IMR-90 (cell line): ENCODE measurements at places on chromosomes 11 and 22. TPM values are rescaled to one million over a fixed set of nuclear protein-coding genes. Genes with fewer than 3 reads are reported as not detected.

The MN1 gene
- 0.28 and 0.36 TPM in 2 replicates for total RNA-seq

The CABP4 gene
- not detected in 2 replicates for total RNA-seq

The FOLR1 gene
- not detected in 2 replicates for total RNA-seq

The CCDC188 gene
- not detected in 2 replicates for total RNA-seq

The HEPHL1 gene
- total RNA-seq, result under 0.01 TPM in 1 of 2 replicates, not detected in the other

The KRTAP5-11 gene
- total RNA-seq, result not detected in 2 replicates

The OAF gene
- total RNA-seq, result 9.9 and 10.8 TPM in 2 replicates

The ACR gene
- not detected in 2 replicates for total RNA-seq

- DNase-seq, result no peak
Measured at GRCh38 chr11:105443623-105444022, 166.2 kb upstream of the GRIA4 start.

GRCh38 chr11:86162239-86162638, 82.3 kb upstream of the EED start:
- peak; percentile 93 for DNase-seq

DNA sequence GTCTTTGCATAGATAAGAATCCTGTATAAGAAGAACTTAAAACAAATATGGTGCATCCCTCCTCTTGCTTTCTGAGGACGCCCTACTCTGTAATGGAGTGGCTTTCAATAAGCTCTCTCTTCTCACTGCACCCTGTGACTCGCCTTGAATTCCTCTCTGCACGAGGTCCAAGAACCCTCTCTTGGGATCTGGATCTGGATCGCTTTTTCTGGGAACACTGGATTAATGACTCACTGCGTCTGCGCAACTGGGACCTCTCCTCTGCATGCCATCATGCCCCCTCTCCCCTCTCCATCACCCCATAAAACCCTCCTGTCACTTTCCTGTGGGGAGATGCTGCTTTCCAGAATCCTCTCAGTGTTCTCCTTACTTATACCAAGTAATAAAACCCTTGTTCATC, 15.1 kb upstream of the CABP2 start:
- DNase-seq, result no peak

DNA sequence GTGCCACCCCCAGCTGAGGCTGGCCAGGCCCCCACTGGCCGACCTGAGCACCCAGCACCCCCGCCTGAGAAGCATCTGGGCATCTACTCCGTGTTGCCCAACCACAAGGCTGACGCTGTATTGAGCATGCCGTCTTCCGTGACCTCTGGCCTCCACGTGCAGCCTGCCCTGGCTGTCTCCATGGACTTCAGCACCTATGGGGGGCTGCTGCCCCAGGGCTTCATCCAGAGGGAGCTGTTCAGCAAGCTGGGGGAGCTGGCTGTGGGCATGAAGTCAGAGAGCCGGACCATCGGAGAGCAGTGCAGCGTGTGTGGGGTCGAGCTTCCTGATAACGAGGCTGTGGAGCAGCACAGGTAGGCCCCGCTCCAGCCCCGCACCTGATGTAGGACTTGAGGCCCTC, 4.7 kb downstream of the ZBTB16 start:
- DNase-seq, result no peak

- DNase-seq, result no peak
Measured at GRCh38 chr11:35531246-35531645, 5.8 kb upstream of the PAMR1 start.

GRCh38 chr11:120259988-120260565, 20.1 kb downstream of the POU2F3 start:
- no peak for DNase-seq

GRCh38 chr11:135019899-135020298, 607.9 kb upstream of the B3GAT1 start:
- no peak for DNase-seq

DNA sequence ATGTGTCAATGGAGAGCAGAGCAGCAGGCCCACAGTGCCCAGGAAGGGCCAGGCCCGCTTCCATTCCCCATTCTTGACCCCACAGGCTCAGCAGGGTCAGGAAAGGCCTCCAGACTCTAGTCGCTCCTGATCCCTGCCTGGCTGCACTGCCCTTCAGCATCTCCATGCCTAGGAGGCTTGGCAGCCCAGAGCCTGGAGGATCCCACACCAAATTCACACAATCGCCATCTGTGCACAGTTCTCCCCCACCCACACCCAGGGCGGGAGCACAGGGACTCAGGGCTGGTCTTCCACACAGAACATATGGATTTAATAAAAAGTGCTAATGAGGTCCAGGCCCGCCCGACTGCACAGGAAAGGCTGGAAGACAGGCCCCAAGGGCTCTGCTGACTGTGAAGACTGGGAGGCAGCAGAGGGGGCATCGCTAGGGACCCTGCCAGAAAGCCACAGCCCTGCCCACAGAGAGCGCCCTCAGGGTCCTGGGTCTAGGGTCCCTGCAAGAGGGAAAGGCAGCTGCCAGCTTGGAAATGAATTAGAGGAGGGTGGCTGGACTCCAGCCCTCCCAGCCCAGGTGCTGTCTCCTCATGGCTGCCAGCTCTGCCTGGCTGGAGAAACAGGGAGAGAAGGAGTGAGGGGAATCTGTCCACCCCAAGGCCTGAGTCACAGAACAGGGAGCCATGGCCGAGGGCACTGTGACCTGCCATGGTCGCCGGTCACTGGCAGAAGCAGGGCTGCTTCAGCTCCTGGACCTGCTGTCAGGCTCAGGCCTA, 39.7 kb downstream of the DKK3 start:
- DNase-seq, result peak; percentile 44

DNA sequence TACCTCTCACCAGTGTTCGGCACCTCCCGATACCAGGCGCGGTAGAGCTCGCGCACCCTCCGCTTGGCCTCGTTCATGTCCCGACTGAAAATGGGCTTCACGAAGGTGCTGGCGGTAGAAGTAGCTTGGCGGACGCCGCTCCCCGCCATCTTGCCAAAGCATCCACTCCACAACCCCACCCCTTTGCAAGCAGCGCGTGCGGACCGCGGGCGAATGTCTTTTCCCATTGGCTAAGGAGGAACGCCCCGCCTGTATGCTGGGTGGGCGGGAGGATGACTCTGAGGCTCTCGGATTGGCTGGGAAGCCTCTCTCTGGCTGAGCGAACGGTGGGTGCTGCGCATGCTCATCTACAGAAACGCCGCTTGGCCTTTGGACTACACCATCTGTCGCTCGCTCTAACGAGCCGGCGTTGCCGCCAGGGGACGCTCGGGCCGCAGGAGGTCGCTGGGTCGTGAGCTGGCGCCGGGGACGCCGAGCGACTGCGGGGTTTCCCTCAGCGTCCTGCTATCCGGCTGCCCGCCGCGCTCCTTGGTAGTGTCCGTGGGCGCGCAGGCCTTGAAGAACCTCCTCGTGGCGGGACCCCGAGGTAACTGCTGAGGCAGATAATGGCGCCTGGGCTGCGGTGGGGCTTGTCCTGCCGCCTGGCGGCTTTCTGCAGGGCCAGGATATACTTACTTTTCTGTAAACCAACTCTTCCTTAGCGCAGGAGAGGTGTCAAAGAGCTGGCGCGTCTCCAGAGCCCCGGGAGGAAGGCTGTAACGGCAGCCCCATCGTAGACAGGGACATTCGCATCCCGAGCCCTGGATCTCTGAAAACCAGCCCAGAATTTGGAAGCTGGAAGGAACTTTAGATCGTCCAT, at the start of gene NDUFA6:
Gene NDUFA6, minus strand, starts transcription at position 177 of the 859 bp plus-strand sequence. Its CDS starts 28 bp downstream, at position 149.
- DNase-seq, result peak; percentile 99

- DNase-seq, result peak; percentile 64
Measured at GRCh38 chr11:109034339-109034696, 369.4 kb downstream of the DDX10 start.

- DNase-seq, result no peak
Measured at GRCh38 chr11:44416776-44417175, 106.8 kb upstream of the ALX4 start.

- DNase-seq, result no peak
Measured at GRCh38 chr22:31926969-31927368, 17.4 kb upstream of the YWHAH start.

GRCh38 chr22:46678003-46678657, 57.9 kb downstream of the GRAMD4 start:
- DNase-seq, result no peak

DNA sequence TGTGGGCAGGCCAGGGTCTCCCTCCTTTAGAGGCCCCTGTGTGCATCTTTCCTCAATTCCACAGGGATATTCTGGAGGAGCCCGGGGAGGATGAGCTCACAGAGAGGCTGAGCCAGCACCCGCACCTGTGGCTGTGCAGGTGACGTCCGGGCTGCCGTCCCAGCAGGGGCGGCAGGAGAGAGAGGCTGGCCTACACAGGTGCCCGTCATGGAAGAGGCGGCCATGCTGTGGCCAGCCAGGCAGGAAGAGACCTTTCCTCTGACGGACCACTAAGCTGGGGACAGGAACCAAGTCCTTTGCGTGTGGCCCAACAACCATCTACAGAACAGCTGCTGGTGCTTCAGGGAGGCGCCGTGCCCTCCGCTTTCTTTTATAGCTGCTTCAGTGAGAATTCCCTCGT, 39.1 kb downstream of the TPCN2 start:
- DNase-seq, result no peak

GRCh38 chr22:46479046-46479445, 58.4 kb downstream of the CELSR1 start:
- DNase-seq, result no peak

GRCh38 chr22:37174964-37175363, 13.1 kb downstream of the C1QTNF6 start:
- no peak for DNase-seq

DNA sequence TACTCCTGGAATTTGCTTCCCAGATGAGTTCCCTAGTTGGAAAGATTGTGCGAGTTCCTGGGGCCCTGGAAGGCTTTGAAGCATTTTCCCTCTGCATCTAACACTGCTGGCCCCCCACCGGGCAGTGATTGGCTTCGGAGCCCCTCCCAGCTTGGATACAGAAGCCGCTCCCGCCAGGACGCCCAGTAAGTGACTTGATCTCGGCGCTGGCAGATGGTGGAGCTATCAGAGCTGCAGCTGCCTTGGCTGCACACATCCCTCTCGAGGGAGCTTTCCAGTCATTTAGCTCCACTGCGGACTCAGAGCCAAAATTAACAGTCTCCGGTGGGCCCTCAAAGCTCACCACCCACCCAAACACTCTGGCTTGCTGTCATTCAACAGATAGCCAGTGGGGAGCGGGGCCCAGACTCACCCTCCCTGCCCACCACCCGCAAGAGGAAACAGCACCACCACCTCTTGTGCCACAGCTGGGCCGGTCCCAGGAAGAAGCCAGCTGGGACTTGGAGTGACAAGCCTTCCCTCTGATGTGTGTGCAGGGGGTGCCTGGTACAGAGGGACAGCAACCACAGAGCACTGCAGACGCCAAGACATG, 162.3 kb downstream of the TRIM29 start:
- DNase-seq, result no peak
